ENCODE measurements at places on chromosomes 7 and 10.

DNA sequence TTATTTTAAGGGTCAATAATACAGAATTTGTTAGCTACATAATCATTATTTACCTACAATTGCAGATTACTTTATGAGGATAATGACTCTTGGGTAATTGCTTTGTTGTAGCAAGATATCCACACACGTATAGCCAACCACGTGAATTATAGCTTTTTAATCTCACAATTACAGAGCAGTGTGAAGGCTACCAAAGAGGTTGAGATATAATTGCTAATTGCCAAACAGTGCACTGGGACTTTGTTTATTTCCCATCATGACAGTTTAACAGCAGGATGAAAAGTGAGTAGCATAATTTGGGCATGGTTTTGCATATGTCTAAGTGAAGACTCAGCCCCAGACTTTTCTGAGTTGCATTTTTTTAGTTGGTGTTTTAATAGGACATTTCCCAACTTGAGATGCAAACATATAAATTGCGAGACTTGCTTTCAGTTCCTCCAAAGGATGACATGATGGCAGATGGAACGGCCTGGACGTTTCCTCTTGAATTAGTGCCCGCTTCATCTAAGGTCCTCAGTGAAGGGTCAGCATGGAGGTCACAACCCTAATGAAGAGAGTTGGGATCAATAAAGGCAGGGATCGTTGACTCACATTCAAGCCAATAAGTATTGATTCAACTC, 180.7 kb upstream of the GPR26 start:
- no peak for DNase-seq

DNA sequence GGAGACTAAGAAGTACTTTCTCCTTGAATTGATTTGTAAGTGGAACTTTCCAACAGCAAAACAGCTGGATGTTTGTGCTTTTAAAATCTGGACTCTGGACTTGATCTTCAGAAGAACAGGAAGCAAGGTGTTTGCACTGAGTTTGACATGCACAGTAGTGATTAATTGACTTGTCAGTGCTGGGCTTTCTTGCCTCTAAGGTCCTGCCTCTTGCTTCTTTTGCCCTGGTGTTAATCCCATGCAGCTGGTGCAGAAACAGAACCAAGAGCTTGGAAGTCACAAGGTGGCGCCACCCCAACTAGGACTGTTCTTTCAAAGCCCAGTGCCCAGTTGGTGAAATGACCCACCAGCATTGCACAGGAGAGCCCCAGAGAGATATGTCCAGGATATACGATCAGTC, 66.8 kb upstream of the SEPHS1 start:
- DNase-seq: no peak

DNA sequence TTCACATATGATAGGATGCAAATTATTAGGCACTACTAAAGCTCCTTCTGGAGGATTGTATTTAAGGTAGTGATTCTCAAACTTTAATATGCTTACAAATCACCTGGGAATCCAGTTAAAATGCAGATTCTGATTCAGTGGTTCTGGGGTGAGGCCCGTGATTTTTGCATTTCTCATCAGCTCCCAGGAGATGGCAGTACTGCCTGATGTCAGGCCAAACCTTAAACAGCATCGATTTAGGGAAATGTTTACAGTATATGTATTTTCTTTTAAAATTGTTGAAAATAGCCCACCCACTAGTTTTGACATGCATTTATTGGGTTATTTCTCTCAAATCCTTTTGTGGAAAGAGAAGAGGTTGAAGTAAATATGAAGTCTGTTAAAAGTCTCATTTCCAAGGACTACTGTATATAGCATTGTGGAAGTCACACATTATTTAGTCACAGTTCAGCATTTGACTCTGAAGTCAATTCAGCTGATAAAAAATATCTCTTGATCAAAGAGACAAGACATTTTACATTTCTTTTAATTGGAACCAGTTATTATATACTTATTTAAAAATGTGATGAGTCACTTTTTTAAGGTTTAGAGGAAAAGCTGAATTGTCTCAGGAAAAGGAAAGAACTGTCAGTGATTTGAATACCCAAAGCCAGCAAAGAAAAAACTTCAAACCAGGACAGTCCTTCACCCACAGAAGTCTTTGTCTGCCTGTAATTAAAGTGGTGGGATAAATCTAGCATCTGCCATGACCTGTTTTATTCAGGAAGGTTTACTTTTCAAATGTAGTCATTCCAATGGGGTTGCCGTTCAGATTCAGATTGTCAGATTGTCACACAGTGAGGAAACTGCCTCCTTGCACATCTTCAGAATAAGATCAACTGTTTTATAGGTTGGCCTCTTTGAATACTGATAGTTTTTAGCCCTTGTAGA, 21.1 kb upstream of the HBP1 start:
- peak; percentile 43 for DNase-seq

GRCh38 chr10:114362826-114363355, 41.4 kb downstream of the AFAP1L2 start:
- DNase-seq: peak; percentile 87

DNA sequence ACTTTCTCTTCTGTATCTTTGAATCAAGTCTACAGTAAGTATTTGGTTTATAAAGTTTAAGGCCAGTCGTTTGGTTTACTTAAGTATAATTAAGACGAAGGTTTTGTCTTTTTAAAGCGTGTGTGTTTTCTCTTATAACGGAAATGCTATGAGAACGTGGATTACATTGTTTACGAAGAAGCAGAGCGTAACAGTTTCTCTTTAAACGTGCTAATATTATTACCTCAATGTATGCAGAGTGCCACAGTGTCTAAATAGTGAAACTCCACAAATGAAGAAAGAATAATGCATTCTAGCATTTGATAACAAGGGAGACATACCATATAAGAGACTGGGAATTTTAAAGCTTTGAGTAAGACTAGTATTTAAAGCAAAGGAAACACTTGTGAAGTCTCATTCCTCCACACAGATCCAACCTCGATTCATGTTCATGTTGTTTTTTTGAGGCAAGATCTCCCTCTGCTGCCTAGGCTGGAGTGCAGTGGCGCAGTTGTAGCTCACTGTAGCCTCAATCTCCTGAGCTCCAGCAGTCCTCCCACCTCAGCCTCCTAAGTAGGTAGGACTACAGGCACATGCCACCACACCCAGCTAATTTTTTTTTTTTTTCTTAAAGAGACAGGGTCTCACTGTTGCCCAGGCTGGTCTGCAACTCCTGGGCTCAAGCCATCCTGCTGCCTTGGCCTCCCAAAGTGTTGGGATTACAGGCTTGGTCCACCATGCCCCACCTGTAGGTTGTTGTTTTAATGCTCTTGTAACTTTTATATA, 75.1 kb downstream of the ANKRD61 start:
- DNase-seq: peak; percentile 34

DNA sequence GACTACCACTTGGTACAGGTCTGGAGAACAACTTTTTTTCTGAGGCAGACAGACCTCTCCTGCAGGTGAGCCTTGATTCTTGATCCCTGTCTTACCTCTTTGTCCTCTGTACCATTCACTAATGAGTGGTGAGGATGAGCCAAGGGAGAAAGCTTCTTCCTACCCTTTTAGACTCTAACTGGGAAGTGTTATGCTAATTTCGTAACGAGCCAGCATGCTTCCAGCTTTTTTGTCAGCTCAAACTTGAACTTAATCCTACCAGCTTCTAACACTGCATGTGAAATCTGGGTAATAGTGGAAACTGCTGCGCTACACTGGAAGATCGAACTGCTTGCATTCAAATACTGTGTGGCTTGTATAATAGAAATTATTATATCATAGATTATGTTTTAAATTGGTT, 87.0 kb downstream of the NEUROD6 start:
- DNase-seq: no peak

- DNase-seq: peak; percentile 43
Measured at GRCh38 chr10:51860257-51860656, 160.9 kb upstream of the CSTF2T start.
